Stimulated activated CD4-positive, alpha-beta T cell treated with anti-CD3 and anti-CD28 coated beads, TNF-alpha, amount 100 ng/mL, for 48 hours (primary cell): ENCODE measurements at places on chromosomes 1 and 21.

DNA sequence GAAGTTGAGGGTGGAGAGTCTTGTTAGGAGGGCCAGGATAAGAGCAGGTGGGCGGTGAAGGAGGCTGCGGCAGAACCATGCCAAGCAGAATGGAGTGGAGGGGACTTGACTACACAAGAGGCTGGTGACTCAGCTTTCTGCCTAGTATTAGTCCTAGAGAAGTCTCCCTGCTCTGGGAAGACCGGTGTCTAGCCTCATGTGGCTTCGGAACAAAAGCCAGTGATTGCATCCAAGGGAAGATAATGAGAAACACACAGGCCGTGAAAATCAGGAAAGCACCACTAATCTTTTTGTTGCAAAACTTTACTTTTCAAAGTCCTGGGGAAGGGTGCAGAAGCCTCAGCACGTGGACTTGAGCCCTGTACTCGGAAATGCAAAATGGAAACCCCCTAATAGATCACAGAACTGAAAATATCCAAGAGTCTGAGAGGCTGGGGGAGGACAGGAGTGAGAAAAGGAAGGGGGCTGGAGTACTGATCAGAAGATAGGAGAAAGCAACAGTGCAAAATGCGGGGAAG, 31.4 kb downstream of the DDR2 start:
- DNase-seq, result no peak

DNA sequence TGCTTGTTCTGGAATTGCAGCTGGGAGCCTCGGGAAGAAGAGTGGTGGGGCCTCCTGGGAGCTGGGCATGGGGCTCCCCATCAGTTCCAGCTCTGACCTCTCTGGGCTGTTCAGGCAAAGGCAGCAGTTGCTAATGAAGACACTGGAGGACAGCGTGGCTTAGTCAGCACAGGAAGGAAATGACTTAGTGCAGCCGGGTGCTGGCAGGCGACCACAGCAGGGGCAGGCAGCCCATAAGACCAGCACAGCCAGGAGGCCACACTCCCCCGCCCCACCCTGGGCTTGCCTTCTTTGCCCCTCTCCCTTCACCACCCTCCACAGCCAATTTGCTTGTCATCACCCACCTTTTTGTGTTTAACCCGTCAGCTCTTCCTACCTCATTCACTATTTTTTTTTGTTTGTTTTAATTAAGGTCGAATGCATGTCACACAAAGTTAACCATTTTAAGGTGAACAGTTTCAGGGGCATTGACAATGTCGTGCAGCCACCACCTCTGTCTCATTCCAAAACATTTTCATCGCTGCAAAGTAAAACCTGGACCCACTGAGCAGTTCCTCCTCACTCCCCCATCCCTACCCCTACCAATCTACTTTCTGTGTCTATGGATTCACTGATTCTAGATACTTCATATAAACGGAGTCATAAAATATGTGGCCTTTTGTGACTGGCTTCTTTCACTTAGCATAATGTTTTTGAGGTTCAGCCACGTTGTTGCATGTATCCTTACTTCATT, 10.9 kb downstream of the OLIG2 start:
- DNase-seq, result no peak

DNA sequence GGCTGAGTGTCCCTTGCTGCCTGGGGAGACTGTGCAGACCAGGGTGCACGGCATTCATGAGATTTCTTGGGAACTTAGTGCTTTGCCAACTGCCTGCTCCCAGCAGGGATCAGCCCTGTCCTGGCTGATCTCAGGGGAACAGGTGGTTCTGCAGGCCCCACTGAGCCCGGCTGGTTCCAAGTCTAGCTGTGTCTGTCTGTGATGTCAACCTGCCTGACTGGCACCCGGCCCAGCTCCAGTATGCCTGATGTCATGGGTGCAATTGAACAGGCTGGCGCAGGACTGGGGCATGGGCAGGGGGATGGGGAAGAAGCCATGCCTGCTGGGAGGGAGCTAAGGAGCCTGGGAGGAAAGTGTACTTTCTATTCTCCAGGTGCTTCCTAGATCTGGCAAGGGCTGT, 227.1 kb downstream of the GRIK3 start:
- no peak for DNase-seq

DNA sequence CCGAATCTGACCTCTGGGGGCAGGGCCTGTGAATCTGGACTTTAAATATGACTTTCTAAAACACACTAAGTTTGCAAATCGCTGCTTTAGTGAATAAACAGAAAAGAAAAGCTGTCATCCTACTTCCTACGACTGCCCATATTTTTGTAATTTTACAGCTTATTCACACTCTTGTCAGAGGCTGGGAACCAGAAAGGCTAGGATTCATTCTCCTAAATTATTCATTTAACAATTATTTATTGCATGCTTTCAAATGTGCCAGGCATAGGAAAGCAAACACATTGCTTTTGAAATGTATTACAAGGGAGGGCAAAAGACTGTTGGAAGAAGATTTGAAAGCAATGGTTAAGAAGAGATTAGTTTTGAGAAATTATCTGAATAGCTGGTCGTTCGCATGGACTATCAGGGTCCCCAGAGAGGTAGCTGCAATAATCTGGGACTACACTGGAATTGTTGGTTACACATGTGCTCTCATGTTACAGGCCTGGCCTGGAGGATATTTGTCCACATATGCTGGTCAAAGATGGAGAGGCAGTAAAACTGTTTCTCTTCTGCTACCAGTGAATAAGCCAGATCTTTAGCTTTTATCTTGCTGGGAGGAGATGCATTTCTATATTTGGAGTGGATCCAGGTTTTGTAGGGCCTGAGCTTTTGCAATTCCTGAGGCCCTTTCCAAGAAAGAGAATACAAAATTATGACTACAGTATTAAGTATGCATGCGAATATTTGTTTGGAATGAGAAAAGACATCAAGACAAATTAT, 29.6 kb upstream of the SFPQ start:
- DNase-seq, result no peak

- no peak for DNase-seq
These were observed 8.1 kb upstream of the SRM start for GRCh38 chr1:11067716-11068599.

DNA sequence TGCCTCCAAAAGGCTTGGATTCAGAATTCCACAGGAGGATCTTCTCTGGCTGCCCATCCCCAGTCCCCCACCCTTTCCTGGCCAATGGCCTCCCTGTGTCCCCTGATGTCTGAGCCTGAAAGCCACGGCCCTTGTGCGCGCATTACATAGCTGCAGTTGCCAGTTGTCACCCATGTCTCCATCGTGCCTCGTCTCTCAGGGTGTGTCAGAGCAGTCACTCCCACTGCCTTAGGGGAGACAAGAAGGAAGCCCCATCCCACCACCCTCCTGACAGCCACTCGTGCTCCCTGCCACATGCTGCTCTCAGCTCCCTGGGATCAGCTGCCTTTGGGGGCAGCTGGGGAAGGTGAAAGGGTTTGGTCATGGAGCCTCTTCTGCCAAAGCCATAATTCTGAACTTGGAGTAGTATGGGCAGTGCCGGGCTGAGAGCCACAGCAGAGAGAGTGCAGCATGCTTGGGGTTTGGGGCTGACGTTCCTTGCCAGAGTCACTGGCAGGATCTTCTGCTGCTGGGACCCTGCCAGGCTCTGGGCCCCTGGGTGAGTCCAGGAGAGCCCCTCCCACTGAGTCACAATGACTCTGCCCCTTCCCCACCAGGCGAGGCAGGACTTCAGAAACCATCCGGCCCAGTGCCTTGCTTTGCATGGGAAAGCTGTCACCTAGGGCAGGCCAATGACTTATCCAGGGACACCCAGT, 285.9 kb upstream of the VAMP3 start:
- no peak for DNase-seq

- DNase-seq, result no peak
These were observed 50.3 kb downstream of the KCNK1 start for GRCh38 chr1:233664253-233664652.
